ENCODE measurements at places on chromosomes 6 and 20. TPM values are rescaled to one million over a fixed set of nuclear protein-coding genes. Genes with fewer than 3 reads are reported as not detected.

The EYA2 gene
- not detected for total RNA-seq

The NDRG3 gene
- 30.7 TPM for total RNA-seq

The USP49 gene
- 3.0 TPM for total RNA-seq

The WDR46 gene
- 99.7 TPM for total RNA-seq

The ENPP3 gene
- under 0.01 TPM for total RNA-seq

The XRN2 gene
- total RNA-seq = 90.2 TPM

The KCNK5 gene
- not detected for total RNA-seq

The ZSCAN12 gene
- total RNA-seq = 8.1 TPM

The PDYN gene
- not detected for total RNA-seq

The PRPF6 gene
- 53.8 TPM for total RNA-seq

The GGTLC1 gene
- not detected for total RNA-seq

The TCF21 gene
- 1.3 TPM for total RNA-seq

The PI3 gene
- not detected for total RNA-seq

Measured in fibroblast of villous mesenchyme (primary cell).